ENCODE measurements at places on chromosomes 12 and 14. TPM values are rescaled to one million over a fixed set of nuclear protein-coding genes. Genes with fewer than 3 reads are reported as not detected.

The TSPAN8 gene
- 1.6 TPM for total RNA-seq

The EML5 gene
- 0.09 TPM for total RNA-seq

The TMCC3 gene
- 30.4 TPM for total RNA-seq

The TMEM30B gene
- total RNA-seq: 0.35 TPM

The CMA1 gene
- not detected for total RNA-seq

The ADAM20 gene
- 0.44 TPM for total RNA-seq

The SLC38A6 gene
- 24.6 TPM for total RNA-seq

The KIAA0586 gene
- 25.9 TPM for total RNA-seq

The FAM234B gene
- total RNA-seq: 9.4 TPM

The SIX4 gene
- 4.7 TPM for total RNA-seq

The SCNN1A gene
- 0.18 TPM for total RNA-seq

The CDCA3 gene
- total RNA-seq: 44.3 TPM

The ASB2 gene
- not detected for total RNA-seq

The TEX22 gene
- total RNA-seq: 2.1 TPM

The PPM1H gene
- total RNA-seq: 4.9 TPM

The FOXN4 gene
- not detected for total RNA-seq

The IL26 gene
- not detected for total RNA-seq

The TBX3 gene
- total RNA-seq: 1.1 TPM

The NAV3 gene
- 37.8 TPM for total RNA-seq

The TBPL2 gene
- total RNA-seq: not detected

Data from endothelial cell of umbilical vein (primary cell).